Muscle of leg (tissue), 16 donors: ENCODE measurements at places on chromosomes 3 and 15. TPM values are rescaled to one million over a fixed set of nuclear protein-coding genes. Genes with fewer than 3 reads are reported as not detected.

Gene LINGO1
- total RNA-seq = 1.5 TPM

Gene SNX22
- total RNA-seq = 0.49 TPM

Gene FES
- 16.7 TPM for total RNA-seq

Gene SLC51A
- 0.44 TPM for total RNA-seq
